ENCODE measurements at places on chromosomes 7 and 10.

GRCh38 chr7:99790407-99790806, 6.4 kb upstream of the CYP3A4 start:
- no peak for DNase-seq

GRCh38 chr7:1740214-1740613, 70.1 kb downstream of the ELFN1 start:
- DNase-seq = no peak

GRCh38 chr10:114394531-114394930, 9.8 kb downstream of the AFAP1L2 start:
- DNase-seq = no peak

GRCh38 chr7:155395176-155395797, 62.6 kb upstream of the EN2 start:
- DNase-seq = no peak

GRCh38 chr10:122021379-122021778, 32.4 kb downstream of the TACC2 start:
- DNase-seq = no peak

Measured in stimulated activated CD4-positive, alpha-beta T cell treated with anti-CD3 and anti-CD28 coated beads, Interleukin-12 subunit alpha, Interleukin-12 subunit beta, amount 100 ng/mL, for 24 hours (primary cell).